Uterus (tissue), 4 donors: ENCODE measurements at places on chromosomes 11 and 22.

DNA sequence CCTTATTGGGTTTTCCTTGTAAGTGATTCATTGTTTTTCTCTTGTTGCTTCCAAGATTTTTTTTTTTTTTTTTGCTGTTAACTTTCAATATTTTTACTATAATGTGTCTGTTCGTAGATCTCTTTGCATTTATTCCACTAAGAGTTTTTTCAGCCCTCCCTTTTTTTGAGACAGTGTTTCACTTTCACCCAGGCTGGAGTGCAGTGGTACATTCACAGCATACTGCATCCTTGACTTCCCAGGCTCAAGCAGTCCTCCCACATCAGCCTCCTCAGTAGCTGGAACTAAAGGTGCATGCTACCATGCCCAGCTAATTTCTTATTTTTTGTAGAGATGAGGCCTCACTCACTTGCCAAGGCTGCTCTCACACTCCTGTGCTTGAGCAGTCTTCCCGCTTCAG is 1282.0 kb upstream of the CNTN5 start:
- DNase-seq = no peak

DNA sequence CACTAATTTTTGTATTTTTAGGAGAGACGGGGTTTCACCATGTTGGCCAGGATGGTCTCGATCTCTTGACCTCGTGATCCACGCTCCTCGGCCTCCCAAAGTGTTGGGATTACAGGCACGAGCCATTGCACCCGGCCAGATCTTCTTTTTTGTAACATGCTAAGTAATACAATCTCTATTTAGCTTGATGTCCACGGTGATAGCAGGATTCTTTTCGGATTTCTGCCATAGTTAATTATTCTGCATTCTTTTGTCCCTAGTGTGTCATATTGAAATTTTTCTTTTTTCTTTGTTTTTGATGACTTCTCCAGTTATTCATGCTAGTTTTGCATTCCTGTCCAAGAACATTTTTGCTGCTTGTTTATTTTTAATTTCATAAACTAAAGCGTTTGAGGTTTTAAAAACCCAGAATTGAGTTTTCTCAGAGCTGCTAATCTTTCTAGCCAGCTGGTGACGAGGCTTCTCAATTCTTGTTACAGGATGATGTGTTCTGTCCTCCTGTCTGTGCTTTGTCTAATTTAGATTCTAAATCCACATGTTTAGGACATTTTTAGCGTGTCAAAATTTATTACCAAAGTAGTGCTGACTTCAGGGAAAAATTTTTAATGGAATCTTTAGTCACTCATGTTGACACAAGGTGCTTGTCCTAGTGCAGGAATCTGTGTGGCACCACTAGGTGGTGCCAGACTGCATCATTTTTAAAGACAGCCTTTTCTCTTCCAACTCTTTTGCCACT is 21.8 kb downstream of the NF2 start:
- peak; percentile 51 for DNase-seq

- DNase-seq = no peak
These were observed 16.8 kb upstream of the RGL4 start for GRCh38 chr22:23673826-23674690.

DNA sequence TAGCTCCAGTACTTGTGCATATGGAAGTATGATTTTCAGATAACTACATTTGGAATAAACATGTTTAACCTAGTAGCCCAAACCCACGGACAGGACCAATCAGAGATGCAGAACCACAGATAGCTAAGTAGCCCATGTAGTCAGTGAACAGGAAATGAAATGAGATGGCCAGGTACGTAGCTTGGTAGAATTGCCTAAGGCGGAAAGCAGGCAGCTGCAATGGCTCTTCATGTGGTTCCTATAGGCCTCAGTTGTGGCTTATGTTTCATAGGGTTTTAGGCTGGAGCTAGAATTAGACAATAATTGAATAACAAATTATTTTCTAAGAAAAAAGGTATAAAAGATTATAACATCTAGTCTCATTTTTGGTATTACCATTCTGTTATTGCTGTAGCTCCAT is 86.4 kb upstream of the B3GNT6 start:
- no peak for DNase-seq

- no peak for DNase-seq
These were observed 14.1 kb upstream of the KIAA0930 start for GRCh38 chr22:45254789-45255278.

- no peak for DNase-seq
These were observed 176.1 kb upstream of the NCAM1 start for GRCh38 chr11:112785149-112785548.

DNA sequence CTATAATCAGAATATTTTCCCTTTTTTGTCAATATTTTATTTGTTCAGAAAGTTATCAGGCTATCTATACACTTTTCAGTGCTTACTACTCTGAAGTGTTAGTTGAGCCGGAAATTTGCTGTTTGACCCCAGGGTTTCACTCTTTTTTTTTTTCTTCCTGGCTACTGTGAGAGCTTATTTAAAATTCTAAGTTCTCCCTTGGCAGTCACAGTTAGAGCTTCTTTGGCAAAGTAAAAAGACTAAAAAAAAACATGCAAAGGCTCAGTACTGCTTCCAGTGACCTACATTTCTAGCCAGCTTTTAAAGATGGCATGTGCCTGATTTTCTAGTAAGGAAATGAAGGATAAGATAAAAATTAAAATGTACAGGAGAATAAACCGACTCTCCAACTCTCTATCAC is 48.4 kb downstream of the ELP4 start:
- no peak for DNase-seq

- DNase-seq = no peak
These were observed 55.2 kb downstream of the NECTIN1 start for GRCh38 chr11:119673759-119674336.

DNA sequence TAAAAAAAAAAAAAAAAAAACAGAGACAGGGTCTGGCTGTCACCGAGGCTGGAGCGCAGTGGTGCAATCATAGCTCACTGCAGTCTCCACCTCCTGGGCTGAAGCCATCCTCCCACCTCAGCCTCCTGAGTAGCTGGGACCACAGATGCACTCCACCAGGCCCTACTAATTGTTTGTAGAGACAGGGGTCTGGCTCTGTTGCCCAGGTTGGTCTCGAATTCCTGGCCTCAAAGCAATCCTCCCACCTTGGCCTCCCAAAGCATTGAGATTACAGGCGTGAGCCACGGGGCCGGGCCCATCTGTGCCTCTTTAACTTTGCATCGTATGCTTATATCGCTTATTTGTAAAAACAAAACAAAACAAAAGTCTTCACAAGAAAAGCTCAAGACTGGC is 3.1 kb downstream of the CPT1A start:
- peak; percentile 66 for DNase-seq

DNA sequence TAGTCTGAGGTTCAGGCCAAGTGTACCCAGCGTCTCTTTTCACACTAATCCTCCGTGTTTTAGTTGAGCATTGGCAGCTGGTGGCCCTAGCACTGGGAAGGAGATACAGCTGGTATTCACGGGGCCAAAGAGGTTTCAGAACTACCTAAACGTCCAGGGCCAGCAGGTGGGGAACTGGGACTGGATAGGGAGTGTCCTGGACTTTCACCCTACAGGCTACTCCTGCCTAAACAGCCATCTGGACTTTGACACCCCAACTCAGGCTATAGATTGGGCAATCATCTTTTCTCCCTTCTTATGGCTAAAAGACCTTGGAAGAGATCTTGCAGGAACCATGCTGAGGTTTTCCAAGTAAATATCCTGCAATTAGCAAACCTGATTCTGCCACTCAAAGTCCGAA is 2.8 kb downstream of the SPON1 start:
- no peak for DNase-seq

DNA sequence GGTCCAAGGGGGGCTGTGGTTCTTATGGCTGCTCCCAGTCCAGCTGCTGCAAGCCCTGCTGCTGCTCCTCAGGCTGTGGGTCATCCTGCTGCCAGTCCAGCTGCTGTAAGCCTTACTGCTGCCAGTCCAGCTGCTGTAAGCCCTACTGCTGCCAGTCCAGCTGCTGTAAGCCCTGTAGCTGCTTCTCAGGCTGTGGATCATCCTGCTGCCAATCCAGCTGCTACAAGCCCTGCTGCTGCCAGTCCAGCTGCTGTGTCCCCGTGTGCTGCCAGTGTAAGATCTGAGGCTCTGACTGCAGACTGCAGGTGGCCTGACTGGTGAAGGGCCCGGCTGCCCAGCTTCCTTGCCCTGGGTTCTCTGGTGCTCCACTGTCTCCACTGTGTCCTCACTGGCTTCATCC is 696 bp downstream of the KRTAP5-5 start:
- no peak for DNase-seq

DNA sequence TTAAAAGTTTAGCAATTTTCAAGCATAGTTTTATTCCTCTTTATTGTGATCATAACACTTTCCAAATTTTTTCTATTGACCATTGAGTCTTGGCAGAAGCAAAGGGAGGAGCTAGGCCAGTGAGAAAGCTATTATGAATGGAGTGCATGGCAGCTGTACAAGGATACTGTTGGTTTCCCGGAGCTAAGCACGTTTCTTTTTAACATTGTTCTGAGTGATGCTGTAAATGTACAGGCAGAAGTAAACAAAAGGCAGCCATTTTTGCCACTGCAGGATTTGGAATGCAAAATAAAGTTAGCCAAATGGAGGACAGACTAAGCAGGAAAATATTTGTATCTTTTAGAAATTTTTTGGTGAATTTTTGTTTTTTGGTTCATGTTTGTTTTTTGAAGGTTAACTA is 16.2 kb downstream of the CBL start:
- no peak for DNase-seq

GRCh38 chr22:18119409-18120110 is 9.0 kb downstream of the TUBA8 start:
- no peak for DNase-seq

GRCh38 chr11:78214331-78215194 is 25.8 kb downstream of the USP35 start:
- DNase-seq = no peak

DNA sequence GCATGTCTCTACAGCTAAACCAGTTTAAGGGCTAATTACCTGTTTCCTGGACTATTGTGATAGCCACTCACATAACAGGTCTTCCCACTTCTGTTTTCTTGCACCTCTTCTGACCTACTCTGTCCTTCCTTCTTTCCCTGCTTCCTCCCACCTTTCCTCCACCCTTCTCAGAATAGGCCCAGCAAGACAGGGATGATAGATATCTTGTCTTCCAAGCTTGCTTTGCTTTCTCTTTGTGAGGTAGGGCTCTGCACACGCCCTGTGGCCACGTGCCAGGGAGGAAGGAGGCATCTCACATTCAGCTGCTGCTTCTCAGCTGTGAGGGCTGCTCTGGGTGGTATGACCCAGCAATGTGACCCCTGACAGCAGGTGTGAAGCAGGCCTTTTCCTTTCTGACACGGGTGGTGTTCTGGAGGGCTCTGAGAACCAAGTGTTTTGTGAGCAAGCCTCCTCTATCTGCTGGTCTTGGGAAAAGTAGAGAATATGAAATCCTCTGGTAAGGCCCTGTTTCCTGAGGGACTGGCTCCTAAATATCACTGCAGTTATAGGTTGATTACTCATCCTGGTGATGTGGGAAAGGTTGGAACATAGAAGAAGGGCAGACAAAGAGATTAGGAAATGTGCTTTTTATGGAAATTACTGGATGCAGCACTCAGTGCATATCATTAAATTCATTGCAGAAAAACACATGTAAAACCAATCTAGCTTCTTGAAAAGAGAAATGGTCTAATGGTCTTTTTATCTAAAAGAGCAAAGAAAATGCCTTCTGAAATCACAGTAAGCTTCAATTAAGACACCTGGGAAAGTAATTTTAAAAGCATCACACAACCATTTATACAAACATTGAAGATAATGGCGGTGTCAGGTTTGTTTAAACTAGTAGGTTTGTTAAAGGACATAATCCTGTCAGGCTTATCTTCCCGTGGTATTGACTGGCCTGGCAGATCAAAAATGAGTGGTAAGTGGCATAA is 8.5 kb downstream of the AMOTL1 start:
- DNase-seq = peak; percentile 32

- DNase-seq = no peak
These were observed 14.6 kb upstream of the NDUFC2 start for GRCh38 chr11:78094250-78094649.

DNA sequence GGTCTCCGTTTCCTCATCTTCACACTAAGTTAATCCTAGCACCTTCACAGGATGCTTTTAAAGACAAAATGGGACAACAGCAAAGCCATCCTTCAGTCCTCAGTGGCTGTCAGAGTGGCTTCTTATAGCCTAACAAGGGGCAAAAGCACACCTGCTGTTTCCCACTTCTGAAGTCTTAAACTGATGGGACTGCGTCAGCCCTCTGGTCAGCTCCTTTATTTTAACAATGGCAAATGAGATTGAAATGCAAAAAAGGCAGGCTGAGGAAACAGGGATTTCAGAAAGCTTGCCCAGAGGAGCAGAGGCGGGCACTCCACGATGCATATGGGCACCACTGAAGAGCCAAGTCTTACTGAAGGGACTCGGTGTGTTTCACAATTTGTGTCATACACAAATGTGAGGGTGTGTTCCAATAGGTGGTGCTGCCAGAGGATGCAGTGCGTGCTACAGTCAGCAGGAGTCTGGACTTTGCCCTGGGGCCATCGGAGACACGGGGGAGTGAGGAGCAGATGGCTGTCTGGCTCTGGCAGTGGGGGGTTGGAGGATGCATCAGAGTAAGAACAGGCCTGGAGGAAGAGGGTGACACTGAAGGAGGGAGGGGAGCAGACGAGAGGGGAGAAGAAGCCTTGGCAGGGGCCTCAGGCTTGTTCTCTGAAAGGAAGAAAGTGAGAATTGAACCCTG is 47.3 kb downstream of the TENM4 start:
- no peak for DNase-seq

GRCh38 chr11:8810540-8811301 is 100.3 kb upstream of the AKIP1 start:
- peak; percentile 90 for DNase-seq

- DNase-seq = no peak
These were observed 255.7 kb downstream of the CTTN start for GRCh38 chr11:70654016-70654415.

DNA sequence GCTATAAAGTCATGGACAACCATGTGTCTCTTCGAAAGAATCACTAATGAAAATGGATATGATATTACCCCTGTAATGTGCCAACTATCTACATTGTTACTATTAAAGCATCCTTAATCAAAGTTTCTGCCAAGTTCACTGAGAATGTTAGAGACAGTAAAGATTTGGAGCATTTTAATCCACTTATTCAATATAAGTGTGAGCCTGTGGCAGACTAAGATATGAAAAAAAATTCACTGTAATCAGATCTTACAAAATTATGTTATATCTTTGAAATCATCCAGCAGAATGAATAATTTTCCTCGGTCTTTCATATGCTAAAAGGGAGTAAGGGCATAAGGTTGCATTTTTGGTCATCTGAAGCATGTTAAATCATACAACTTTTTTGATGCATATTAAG is 49.9 kb downstream of the MAML2 start:
- no peak for DNase-seq

- DNase-seq = no peak
These were observed 45.6 kb downstream of the ZNF280B start for GRCh38 chr22:22462813-22463567.

GRCh38 chr11:111945198-111945597 is 8.1 kb downstream of the DIXDC1 start:
- no peak for DNase-seq
